Retinal pigment epithelial cell (primary cell): ENCODE measurements at places on chromosomes 5 and 9.

DNA sequence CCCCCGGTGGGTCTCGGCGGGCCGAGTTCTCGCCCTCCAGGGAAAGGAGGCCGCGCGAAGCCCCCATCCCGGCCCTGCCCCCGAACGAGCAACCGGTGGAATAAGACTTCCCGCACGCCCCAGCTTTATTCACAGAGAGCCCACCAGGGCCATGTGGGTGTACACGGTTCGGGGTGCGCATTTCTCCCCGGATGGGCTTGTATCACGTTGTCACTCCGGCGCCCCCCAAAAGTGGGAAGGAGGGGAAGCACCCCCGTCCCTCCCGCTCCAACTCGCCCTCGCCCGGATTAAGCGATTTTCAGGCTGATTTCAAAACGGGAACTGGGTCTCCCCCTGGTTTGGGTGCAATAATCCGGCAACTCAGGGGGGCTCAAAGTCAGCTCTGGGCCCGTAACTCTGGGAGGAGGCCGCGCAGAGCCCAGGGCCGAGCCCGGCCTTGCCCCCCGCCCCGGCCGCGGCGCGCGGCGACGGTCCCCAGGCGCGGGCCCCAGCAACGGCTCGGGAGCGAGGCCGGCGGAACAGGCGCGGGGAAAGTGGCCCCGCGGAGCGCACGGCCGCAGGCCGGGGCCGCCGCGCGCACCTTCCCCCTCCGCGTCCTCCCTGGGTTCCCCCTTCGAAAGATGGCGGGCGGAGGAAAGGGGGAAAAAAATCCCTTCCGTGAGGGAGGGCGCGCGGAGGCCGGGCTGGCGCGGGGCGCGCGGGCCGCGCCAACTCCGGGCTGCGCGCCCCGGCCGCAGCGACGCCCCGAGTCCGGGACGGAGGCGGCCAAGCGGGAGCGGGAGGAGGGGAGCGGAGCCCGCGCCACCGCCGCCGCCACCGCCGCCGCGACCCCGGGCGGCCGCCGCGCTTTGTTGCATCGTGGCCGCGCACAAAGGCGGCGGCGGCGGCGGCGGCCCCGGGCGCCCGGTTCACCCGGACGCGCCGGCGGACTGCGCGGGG is 644 bp downstream of the BRD3 start:
- no peak for DNase-seq

DNA sequence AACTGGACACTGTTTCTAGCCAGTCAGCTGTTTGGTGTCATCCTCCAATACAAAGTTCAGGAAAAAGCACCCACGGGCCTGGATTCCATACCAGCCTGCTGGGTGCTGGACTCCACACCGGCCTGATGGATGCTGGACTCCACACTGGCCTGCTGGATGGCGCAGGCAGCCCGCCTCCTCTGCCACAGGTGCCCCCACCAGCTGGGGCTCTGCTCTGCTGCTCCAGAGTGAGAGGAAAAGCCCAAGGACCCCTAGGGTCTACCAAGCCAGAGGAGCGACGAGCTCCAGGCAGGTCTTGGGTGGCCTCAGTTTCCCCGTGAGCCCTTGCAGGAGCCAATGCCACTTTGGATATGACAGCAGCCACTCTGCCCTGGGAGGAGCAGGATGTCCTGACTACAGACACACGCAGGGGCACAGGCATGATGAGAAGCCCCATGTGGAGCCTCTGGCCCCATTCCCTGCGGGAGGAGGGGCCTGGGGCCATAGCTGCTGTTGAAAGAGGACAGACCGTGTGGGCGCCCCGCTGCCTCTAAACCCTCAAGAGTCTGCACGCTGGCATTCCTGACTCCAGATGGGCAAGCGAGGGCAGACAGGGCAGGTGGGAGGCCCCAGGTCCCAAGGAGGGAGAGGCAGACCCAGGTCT is 141.6 kb downstream of the OLFM1 start:
- DNase-seq = no peak

DNA sequence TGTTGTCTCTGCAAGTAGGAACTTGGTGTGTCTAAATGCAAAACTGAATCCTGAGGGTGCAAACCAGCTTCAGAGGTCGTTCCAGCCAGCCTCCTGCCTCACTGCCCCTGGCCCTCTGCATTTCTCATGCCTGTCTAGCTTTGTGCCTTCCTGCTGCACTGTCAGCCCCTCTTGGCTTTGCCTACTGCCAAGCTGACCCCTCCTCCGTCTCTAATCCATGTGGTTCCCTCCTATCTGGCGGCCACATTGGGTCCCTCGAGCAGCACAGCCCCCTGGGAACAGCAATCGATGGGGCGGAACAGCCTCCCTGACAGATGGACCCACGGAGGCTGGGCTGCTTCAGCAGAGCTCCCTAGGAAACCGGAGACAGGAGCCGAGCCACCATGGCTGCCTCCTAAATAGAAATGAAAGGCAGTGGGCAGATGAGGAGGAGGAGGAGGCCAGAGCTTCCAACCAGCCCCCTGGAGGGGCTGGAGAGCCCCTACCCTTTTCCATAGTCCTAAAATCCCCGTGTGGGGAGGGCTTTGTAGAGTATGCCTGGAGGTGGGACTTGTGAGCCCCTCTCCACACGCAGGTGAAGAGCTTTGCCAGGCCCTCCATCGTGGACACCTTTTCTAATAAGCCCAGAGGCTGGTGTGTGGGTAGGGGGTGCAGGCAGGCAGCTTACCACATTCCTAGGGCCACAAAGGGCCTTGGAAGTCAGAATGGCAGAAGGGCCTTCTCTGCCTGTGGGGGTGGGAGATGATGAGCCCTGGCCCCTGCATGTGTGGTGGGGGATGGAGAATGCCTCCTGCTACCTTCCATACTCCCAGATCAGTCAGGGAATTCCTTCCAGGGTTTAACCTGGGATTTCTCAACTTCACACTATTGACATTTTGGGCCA is 9.2 kb upstream of the CXXC5 start:
- DNase-seq = no peak

GRCh38 chr5:122494109-122494508 is 182.1 kb downstream of the SNCAIP start:
- no peak for DNase-seq

DNA sequence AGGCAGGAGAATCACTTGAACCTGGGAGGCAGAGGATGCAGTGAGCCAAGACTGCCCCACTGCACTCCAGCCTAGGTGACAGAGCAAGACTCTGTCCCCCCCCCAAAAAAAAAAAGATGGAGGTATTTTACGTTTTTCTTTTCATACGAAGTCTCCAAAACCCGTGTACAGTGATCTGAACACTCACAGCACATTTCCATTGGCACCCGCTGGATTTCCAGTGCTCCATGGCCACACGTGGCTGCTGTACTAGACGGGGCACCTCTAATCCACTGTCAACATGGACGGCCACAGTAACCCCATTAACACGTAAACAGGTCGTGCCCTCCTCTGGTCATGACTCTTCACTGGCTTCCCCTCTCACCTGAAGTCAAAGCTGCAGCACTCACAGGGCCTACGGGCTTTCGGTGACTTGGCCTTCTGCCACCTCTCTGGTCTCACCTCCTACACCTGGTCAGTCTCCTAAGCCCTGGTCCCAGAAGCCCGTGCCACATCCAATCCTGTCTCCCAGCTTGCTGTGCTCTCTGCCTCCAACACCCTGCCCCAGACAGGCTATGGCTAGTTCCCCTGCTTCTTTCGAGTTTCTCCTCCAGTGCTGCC is 22.1 kb downstream of the TBC1D9B start:
- no peak for DNase-seq

DNA sequence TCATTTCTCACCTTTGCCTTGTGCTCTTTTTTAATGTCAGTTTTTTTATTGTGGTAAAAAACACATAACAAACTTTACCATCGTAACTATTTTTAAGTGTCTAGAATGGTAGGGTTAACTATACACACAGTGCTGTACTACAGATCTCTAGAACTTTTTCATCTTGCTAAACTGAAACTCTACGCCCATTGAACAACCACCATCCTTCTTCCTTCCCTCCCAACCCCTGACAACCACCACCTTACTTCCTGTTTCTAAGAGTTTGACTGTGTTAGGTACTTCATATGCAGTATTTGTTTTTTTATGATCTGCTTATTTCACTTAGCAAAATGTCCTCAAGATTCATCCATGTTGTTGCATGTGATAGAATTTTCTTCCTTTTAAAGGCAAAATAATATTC is 54.9 kb downstream of the PSAT1 start:
- no peak for DNase-seq

- no peak for DNase-seq
Measured at GRCh38 chr9:133737774-133738639, at the start of gene SARDH. Gene SARDH (minus strand): TSS chr9:133738352. CDS start chr9:133734173, 4,179 bp downstream.

DNA sequence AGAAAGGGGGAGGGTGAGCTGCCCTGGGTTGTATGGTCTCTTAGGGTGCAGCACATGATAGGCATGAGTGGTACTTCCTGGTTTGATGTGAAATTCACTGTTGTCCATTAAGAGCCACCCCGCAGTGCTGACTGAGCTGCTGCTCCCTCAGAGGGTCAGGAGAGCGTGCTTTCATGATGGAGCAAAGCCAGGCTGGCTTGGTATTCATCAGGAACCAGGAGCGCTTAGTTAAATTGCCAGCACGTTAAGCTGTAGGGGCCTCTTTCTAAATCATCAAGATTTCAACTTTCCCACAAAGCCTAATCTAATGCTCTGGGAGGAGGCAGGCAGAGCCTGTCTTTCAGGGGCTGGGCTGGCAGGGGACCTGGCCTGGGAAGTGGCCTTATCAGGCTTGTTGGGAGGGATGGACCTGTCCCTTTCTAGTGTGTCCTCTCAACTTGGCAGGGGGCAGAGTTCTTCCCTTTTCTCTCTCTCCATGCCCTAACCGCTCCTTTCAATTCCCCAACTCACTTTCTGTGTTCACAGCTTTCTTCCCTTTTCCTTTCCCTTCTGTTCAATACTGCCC is 7.9 kb downstream of the CYSTM1 start:
- DNase-seq = peak; percentile 94

DNA sequence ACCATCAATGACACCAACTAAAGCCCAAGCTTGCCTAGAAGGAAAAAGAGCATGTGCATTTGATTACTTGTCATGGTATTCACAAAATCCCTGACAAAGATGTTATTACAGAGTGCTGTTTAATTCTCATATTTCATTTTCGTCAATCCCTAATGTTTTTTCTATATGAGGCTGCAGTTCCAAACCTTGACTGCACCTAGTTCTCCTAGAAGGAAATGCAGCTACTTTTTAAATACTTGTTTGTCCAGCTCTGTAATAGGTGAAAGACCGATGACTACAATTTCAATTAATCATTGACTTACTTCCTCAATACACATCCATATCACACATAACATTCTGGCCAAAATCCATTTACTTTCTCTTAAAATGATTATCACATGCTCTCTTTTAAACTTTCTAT is 28.1 kb downstream of the CEMIP2 start:
- no peak for DNase-seq

DNA sequence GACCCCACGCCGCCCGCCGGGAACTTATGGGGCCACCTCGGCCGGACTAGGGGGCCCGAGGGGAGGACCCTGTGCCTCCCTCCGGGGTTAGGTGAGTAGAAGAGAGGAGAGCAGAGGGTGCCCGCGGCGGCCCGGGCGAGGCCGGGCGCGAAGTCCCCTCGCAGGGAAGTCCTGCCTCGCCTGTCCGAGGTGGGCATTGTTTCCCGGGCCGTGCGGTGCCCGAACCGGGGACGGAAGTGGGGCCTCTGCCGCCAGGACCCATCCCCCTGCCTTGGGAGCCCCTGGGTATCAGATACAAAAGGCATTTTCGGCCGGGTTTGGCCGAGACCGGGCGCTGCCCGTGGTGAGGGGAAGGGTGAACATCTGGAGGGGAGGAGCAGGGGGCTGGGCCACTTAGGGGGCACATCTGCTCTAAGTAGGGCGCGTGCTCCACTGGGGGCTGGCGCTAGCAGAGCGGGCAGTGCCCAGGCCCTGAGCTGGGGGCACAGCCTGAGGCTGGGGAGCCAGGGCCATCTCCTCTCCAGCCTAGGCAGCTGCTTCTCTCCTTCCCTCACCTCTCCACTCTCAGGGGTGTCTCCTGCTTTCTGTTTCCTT is 48.2 kb downstream of the DAB2IP start:
- DNase-seq = no peak

- DNase-seq = no peak
Measured at GRCh38 chr5:95620870-95621838, 1.3 kb downstream of the GPR150 start.

- DNase-seq = no peak
Measured at GRCh38 chr9:32348106-32348695, 36.2 kb upstream of the ACO1 start.

DNA sequence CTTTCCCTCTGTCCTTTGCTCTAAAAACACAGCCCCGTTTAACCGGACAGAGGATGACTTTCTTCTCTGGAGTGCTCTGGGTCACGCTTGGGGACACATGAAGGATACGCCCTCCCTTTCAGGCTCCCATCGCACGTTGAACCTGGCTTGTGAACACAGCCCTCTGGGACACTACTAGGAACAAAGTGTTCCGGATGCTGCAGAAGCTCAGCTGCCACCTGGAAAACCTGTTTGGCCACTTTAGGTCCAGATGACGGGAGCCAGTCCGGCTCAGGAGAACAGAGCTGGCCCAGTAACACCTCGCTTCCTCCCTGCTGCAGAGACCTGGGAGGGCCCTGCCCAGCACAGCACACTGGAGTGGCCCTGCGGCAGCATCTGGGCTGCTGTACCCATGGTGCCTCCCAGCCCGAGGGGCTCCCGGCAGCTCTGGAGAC is 60.1 kb downstream of the GADD45G start:
- DNase-seq = no peak

DNA sequence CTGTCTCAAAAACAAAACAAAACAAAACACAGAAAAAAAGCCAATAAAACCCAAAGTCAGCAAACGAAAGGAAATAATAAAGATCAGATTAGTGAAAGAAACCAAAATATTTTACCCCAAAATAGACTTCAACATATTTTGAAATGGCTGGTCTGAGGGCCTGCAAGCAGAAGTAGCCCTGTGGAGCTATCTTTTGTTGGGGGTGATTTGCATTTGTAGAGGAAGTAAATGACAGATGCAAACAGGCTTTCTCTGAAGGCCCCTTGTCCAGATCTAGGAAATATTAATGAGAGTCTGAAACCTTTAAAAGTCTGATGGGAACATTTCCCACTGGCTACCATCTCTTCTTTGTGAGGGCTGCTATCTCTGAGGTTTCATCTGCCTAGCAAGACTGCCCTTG is 74.0 kb downstream of the GCNT4 start:
- DNase-seq = no peak

- DNase-seq = no peak
Measured at GRCh38 chr5:110177729-110178128, 488.0 kb downstream of the MAN2A1 start.

DNA sequence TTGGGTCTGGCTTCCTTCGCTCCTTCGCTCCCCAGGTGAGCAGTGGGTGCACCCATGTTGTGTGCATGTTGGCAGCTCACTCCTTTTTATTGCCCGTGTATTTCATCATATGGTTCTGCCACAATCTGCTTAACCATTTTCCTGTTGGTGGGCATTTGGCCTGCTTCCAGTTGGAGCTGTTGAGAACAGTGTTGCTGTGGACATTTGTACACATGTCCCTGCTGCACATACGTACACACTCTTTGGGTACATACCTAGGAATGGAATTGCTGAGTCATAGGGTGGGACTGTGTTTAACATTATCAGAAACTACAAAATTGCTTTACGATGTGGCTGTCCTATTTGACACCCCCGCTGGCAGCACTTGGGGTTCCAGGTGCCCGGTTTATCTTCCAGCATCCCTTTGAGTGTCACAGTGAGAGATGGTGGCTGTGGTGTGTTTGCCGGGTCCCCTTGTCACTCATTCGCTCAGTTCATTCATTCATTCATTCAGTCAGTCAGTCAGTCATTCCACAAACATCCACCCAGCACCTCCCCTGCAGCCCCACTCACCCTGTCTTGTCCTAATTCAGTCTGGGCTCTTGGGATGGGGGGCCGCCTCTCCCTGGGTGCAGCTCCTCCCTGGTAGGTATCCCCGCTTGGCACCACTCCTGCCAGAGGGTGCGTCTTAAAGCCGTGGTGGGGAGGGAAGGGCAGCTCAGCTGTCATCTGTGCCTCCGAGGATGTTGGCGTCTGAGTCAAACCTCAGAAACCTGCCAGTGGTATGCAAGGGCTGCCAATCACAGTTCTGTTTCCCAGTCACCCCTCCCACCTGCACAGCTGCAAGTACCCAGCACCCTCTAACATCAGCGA is 7.9 kb upstream of the FIBCD1 start:
- peak; percentile 39 for DNase-seq
